Stimulated activated CD4-positive, alpha-beta T cell treated with anti-CD3 and anti-CD28 coated beads, TNF-alpha, amount 100 ng/mL, for 48 hours (primary cell): ENCODE measurements at places on chromosomes 5 and 9.

DNA sequence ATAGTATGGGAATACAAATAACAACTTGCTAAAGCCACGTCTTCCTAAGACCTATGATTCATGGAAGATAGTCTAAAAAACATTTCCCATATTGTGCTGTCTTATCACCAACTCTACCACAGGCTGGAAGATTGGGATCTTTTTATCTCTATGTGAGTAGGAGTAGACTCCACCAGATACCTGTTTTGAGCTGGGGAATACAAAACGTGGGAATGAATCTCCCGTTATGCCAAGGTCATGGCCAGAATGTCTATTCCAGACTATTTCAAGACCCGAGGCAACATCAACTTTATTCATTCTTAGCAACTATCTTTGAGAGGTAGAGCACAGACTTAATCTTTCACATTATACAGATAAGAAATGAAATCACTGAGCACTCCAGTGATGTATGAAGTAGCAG lies 2350.9 kb upstream of the WWC1 start:
- DNase-seq, result no peak

DNA sequence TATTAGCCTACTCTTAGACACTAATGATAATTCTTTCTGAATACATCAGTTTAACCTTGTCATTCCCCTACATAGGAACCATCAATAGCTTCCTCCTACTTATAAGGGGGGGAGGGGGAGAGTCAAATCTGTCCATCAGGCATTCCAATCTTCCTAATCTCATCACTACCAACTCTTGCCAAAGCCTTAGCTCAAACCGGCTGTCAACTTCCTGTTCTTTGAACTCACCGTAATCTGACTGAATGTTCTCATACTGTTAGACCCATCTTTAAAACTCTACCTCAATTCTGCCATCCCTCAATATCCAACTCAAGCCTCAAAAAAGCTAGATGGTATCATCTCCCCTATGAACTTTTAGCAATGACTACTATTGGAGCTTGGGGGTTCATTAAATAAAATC lies 41.9 kb upstream of the RNF38 start:
- no peak for DNase-seq

- DNase-seq, result no peak
These were observed 147.5 kb downstream of the GNAQ start for GRCh38 chr9:77883846-77884771.

GRCh38 chr9:16207161-16207560 lies 654.3 kb downstream of the CCDC171 start:
- no peak for DNase-seq

GRCh38 chr9:35518981-35519679 lies 29.2 kb downstream of the RUSC2 start:
- no peak for DNase-seq

GRCh38 chr9:92232190-92232589 lies 61.3 kb downstream of the IARS1 start:
- DNase-seq, result no peak

- no peak for DNase-seq
These were observed 1.9 kb downstream of the AP3S1 start for GRCh38 chr5:115843444-115844130.

GRCh38 chr9:38047301-38048251 lies 21.5 kb downstream of the SHB start:
- no peak for DNase-seq

DNA sequence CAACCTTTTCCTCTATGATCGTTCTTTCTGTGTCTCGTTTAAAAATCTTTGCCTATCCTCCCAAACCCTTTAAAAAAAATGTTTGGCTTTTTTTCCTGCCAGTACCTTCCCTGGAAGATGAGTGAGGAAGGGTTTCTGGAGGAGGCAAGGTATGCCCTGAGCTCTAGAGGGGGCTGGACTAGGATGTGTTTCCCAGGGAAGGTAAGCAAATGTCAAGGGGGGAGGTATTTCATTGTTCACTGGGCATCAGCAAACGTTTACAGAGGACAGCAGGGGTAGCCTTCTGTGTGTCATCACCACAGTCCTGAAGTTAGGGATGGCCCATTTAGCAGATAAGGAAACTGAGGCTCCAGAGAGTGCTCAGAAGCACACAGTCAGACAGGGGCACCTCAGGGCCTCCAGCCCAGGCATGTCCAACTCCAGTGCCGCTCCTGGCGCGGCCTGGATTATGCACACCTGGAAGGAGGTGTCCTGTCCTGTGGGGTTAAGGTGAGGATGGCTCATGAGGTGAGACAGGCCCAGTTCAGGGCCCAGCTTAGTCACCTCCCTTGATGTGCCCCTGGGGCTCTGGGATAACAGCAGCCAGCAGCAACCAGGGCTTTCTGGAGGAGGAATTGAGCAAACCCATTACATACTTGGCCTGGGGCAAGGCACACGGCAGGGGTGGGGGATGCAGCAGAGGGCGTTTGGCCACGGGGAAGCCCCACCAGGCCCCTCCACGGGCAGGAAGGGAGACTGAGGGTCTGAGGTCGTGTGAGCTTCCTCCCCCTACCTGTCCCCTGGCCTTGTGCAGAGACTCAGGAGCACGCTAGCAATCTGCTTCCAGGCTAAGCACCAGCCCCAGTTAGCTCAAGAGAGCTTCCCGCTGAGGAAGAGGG lies 100.3 kb upstream of the LMX1B start:
- DNase-seq, result no peak

DNA sequence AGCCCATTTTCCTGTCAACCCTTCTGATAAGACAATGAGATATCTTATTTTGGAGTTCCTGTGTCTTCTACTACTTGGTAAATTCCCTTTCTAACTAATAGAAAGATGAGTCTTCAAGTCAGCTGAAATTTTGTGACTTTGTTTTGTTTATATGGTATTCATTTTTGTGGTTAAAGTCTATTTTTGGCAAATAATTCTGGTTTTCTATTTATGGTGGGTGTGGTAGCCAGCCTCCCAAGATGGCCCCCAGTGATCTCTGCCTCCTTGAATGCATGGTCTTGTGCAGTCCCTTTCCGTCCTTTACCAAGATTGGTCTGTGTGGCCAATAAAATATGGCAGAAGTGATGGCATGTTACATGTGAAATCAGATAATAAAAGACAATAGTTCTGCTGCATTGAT lies 91.5 kb downstream of the NR3C1 start:
- DNase-seq, result no peak

- DNase-seq, result no peak
These were observed 11.9 kb upstream of the SMC2 start for GRCh38 chr9:104082168-104082567.

- no peak for DNase-seq
These were observed 2.7 kb downstream of the EPB41L4B start for GRCh38 chr9:109317979-109318741.

GRCh38 chr5:72572236-72572765 lies 65.1 kb upstream of the ZNF366 start:
- no peak for DNase-seq

DNA sequence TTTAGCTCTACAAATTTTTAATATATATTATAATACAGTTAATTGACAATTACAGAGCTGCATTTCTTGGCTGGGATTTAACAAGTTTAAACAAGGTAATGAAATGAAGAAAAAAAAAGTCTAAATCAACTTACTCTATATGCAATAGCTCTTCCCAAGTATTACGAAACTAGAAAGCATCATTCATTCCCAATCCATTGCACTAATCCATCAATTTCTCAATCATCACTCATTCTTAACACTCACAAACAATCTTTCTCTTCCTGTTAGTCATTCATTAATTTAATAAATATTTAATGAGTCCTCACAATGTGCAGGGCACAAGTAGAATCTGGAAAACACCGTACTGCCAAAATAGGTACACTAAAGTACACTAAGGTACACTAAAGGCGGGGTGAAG lies 42.9 kb upstream of the APBA1 start:
- no peak for DNase-seq

- DNase-seq, result no peak
These were observed 354.8 kb downstream of the ENC1 start for GRCh38 chr5:74285675-74286280.

GRCh38 chr5:1161833-1162229 lies 39.6 kb upstream of the SLC6A19 start:
- DNase-seq, result no peak

DNA sequence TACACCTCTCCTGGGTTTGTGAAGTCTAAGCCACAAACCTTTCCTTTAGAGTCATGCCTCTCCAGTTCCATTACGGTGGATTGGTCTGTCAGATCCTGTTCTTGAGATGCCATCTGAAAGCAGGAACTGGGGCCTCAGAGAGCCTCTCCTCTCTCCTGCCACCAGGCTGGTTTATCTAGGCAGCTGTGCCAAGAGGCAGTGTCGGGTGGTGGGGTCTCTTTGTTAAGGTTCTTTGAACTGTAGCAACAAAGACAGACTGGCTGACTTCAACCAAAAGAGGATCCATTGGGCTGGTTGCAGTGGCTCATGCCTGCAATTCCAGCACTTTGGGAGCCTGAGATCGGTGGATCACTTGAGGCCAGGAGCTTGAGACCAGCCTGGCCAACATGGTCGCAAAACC lies 66.0 kb upstream of the ANGPTL2 start:
- no peak for DNase-seq

DNA sequence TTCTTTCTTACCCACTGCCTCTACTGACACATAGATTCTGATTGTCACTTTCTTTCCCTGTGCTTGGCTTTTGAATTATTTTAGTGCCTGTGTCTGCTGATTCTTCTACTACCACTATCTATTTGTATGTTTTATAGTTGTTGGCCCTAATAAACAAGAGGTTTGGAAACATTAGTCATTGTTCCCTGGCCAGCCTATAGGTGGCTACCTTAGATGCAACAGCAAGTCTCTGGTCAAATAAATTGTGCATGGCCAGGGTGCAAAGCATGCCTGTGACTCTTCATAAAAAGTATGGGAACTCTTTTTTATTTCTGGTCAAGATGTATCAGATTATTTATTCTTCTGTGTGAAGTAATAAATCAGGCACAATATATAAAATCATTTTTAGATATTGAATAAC lies 124.4 kb downstream of the PLK2 start:
- no peak for DNase-seq

GRCh38 chr5:69494452-69494851 lies 1.9 kb downstream of the OCLN start:
- no peak for DNase-seq

DNA sequence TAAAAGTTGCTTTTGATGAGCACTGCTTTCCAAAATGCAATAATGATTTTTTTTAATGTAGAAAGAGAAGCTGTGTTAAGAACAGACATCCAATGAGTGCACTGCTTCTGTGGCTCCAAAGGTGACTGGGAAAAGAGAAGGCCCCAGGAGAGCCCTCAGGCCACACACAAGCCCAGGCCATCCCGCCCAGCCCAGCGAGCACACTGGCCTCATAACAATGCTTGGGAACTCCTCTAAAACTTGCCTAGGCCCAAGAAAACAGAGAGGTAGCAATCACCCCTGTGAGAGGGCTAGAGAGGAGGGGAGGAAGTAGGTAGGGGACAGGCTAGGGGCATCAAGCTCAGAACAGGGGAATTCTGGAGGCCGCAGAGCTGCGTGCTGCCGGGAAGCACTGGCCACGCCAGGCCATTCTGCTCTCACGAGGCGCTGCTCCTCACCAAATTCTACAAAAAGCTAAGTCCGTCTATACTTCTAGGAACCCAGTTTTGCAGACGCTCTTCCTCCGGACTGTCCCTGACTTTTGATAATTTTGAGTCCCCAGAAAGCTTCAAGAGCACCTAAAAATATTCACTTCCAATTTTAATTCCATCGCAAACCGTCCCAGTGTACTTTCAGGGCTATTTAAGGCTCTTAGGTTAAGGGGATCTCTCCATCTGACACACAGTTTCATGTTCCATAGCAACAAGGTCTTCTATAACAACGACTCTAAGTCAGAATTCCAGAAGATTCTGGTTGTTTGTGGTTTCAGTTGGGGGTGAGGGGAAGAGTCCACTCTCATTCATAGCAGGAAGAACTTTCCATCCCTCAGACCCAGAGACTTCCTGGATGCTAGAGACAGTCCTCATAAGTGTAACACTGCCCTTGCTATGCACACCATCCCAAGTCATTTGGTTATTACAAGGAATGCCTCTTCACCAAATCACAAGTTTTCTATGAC lies 51.0 kb downstream of the HABP4 start:
- no peak for DNase-seq

GRCh38 chr9:37508834-37509206 lies 23.1 kb downstream of the POLR1E start:
- DNase-seq, result no peak

GRCh38 chr9:32776201-32776600 lies 7.1 kb upstream of the TMEM215 start:
- DNase-seq, result no peak

DNA sequence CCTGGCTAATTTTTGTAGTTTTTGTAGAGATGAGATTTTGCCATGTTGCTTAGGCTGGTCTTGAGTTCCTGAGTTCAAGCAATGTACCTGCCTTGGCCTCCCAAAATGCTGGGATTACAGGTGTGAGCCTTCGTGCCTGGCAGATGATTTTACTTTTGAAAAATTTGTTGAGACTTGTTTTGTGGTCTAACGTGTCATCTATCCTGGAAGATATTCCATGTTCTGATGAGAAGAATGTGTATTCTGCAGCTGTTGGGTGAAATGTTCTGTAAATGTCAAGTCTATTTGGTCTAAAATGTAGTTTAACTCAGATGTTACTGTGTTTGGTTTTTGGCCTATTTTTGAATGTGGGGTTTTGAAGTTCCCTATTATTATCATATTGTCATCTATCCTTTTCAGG lies 145.6 kb downstream of the XRCC4 start:
- no peak for DNase-seq

GRCh38 chr5:107153283-107153682 lies 517.5 kb downstream of the EFNA5 start:
- no peak for DNase-seq

DNA sequence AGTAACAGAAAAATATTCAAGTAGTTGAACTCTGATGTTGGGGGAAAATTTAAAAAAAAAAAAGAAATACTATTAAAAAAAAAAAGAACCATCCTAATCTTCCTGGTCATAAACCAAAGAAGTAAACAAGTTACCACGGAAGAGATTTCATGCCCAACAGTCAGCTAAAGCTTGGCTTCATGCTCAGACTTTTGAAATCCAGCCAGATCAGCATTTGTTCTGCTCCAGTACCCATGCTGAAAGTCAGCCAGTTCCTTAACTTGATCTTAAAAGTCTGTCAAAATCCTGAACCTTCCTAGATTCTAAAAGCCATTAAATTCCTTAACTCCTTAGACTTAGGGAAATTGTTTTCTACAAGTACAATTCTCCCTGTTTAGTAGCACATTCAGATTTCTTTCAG lies 908.7 kb upstream of the CDH9 start:
- DNase-seq, result no peak

GRCh38 chr9:89609426-89610006 lies 4.7 kb downstream of the GADD45G start:
- no peak for DNase-seq

DNA sequence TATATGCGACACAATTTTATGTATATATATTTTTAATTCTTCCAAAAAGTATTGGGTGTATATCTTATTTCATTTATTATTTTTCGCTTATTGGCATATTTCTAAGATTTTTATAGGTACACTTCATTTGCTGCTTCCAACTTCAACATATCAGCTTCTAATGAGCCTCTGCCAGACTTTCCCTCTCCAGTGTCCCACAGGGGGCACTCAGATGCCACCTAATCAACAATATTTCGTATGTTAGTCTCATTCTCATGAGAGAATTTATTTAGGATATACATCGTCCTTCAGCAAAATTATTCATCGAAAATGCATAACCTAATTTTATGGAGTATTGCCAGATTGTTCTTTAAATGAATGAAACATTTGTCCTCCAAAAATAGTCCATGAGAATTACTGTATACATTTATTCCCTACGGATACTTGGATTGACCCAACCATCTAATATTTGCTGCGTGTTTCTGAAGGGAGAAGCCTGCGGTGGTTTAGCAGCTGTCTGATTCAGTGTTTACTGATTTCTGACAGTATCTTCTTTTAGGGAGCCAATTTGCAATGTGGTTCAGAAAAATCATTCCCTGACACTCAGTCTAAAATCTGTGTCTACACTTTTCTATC lies 100.6 kb upstream of the SELENOP start:
- DNase-seq, result no peak
